ENCODE measurements at places on chromosomes 2 and 18.

GRCh38 chr2:222595581-222595980, 60.3 kb downstream of the FARSB start:
- no peak for DNase-seq

DNA sequence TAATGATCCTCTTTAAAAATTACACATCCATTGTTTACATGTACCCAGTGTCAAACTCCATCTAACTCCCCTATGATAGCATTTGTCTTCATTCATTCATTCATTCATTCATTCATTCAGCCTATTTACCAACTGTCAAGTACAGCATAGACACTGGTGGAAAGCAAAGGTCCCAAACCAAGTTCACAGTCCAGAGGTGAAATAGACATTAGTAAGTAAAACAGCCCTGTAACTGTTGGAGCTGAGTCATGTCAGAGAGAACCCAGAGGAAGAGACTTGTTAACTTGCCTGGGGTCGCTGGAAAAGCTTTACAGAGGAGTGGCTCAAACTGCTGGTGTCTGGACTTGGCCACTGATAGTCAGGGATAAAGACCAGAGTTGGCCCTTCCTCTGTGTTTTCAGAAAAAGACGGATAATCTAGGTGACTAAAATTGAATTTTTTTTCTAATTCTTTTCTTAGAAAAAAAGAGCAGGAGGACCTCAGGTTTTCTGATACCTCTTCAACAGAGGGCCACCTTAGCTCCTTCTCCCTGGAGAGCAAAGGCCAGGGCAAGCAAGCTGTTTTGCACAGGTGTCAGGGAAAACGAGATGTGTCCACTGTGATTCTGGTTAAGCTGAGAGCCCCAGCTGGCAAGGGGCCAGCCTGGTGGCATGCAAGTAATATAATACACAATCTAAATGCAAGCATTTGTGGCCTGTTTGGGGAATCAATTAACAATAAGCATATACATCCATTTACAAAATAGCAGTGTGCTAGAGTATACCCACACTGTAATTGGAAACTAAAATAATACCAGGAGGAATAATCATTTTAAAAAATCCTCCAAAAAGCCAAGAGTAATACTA, 96.7 kb upstream of the SLC14A2 start:
- DNase-seq = no peak

DNA sequence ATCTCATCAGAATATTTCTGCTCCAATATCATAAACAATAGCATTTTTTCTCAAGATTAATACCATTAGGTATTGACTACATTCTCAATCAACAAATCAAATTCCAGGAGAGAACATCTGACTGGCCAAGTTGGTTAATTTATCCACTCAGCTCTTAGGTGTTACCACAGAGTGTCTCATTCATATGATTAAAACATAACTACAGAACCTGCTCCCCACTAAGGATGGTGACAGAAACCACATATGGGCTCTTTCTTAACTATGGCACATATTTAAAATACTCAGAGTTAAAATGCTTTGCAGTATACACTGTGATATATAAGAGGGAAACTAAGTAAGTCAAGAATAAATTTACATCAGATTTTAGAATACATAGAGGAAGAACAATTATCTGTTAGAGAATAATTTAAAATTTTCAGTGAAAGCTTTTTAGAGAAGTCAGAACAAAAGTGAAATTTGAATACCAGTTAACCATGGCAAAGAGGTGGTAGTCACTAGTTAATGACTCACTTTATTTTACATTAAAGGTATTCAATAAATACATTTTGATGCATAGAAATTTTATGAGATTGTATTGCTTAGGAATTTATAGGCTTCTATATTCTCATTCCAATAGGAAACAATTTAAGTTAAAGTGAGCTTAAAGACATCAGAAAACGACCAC, 1120.8 kb upstream of the TMEFF2 start:
- no peak for DNase-seq

DNA sequence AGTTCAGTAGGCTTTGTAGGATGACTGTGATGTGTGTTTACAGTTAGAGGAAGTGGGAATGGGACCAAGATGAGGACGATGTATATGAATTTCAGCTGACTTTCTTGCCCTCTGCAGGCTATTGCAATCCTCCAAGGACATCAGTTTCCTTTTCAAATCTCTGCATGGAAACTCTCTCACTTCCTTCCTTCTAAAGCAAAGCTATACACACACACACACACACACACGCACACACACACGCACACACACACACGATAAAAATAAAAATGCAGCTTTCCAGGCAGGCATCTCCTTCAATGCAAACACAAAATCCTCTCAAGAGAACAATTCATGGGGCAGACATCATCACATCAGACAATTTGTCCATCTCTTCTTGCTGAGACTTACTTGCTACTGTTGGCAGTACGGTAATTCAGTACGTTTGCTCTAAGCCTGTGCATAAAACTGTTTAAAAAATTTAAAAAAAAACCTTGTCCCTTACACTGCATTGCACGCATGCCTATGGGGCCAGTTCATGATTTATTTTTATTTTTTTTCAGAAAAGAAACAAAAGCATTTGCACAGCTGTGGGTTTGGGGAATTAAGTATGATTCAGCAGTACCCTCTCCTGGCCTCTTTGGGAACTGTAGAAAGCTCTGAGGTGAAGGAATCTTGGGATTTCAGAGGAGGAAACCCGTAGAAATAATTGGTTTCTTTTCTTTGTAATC, 27.1 kb upstream of the ICOS start:
- peak; percentile 59 for DNase-seq

DNA sequence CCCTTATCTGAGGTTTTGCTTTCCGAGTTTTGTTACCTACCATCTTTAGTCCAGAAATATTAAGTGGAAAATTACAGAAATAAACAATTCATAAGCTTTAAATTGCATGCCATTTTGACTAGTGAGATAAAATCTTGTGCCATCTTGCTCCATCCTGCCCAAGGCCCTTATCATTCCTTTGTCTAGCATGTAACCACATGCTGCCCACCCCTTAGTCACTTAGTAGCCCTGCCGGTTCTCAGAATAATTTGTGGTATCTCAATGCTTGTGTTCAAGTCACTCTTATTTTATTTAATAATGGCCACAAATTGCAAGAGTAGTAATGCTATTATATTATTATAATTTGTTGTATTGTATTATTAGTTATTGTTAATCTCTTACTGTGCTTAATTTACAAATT, 36.8 kb upstream of the VPS54 start:
- DNase-seq = no peak

- DNase-seq = no peak
These were observed 6.7 kb upstream of the ATG16L1 start for GRCh38 chr2:233244818-233245217.

DNA sequence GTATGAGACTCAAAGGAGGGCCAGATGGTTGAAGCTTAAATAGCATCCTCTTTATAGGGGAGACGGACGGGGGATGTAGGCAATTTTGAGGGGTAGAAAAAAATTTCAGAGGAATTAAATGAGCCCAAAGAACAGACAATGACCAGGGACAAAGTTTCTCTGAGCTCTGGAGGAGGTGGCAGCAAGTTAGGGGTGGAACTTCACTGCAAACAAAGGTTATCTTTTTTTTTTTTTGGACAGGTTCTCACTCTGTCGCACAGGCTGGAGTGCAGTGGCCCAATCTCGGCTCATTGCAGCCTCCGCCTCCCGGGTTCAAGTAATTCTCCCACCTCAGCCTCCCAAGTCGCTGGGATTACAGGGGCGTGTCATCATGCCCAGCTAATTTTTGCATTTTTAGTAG, 195.6 kb downstream of the PDE11A start:
- DNase-seq = no peak

GRCh38 chr2:19542796-19543662, 184.6 kb upstream of the OSR1 start:
- DNase-seq = no peak

DNA sequence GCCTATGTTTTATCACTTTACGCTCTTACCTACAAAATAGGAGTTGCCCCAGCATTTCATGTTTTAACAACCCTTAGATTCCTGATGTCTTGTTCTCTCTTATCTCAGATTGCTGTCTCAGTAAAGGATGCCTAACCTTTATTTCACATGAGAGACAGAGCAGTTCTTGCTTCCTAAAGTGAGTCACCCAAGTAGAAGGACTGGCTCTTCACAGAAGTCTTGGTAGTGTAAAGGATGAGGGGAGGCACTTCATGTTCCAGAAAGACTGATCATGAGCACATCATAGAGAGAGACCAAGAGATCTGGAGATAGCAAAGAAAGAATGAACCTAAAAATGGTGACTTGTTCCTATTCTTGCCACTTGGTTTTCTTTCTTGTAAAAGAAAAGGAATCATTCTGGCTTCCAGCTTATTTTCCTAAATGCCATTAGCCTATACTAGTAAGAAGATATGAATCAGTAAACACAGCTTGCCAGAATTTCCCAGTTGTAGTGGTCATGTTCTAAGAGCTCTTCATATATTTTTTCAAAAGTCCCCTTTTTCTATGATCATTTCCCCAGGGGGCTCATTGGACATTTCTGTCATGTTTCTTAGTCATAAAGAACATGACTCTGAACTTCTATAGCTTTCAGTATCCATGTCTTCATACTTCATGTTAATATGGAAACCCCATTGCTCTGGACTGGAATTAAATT, 54.9 kb downstream of the MAPRE2 start:
- DNase-seq = no peak

DNA sequence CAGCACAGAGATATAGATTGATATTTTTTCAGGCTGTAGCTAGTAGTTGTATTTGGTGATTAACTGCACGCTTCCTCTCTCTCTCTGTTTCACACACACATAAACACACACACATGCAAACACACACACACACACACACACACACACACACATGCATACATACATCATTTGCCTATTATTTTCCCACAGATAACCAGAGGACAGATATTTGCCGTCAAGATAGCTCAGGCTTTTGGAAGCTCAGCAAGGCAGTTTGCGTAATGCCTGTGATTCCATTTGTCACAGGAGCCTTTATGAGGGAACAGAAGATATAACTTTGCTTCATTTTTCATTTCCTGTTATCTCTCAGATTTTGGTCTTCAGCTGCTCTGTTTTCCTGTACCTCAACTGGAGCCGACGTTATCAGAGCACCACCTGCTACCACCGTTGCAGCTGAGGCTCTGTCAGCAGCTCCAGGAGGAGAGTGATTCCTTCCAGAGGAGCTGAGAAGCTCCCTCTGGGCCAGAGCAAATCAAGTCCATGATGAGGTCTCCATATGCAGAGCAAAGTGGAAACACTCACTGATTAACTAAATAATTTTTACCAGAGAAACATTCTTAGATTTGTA, 341.9 kb upstream of the PIK3C3 start:
- DNase-seq = no peak

GRCh38 chr2:31197669-31198068, 19.6 kb downstream of the CAPN14 start:
- no peak for DNase-seq

DNA sequence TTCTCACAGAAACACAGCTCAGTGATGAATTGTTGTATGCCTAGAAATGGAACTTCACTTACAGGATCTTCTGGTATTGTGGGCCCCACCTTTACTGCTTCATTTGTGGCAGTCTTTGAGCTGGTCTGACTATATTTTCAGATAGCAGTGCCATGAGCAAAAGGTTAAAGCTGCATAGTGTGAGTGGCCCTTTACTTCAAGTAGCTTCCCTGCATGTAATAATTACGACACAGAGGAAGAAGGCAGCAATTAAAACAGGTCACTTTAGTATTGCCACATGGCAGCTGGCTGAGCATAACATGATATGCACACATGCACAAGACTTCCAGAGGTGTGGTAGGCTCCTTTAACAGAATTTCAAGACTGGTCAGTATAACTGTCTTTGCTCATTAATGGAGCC, 426.3 kb upstream of the ZEB2 start:
- no peak for DNase-seq

GRCh38 chr2:142020368-142020767, 110.4 kb downstream of the LRP1B start:
- no peak for DNase-seq

DNA sequence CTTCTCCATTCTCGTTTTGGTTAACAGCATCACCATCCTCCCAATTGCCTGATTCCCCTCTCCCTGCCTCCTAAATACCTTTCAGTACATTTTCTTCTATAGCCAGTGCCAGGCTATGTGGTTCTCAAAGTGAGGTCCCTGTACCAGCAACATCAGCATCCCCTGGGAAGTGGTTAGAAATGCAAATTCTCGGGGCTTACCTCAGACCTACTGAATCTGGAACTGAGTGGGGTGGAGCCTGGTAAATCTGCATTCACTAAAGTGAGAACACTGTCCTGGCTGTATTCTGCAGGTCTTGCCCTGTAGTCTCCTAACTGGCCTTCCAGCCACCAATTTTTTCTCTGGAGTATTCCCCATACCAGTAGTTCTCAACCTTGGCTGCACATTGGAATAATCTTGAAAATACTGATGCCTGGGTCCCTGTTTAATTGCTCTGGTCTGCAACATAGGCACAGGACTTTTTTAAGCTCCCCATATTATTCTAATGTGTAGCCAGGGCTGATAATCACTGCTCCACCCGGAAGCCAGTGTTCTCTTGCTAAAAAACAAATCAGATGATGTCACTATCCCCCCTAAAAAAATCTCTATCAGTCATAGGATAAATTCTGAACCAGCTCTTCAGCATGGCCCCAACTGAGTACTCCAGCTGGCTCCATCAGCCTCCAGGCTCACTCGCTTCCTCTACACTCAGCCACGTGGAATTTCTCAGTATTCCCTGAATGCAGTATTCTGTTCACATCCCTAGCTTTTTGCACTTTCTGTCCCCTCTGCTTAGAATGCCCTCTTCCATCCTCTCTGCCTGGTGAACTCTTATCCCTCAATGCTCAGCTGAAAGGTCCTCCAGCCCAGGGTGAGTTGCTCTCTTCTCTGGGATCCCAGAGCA, 98.4 kb downstream of the CDK15 start:
- DNase-seq = no peak

DNA sequence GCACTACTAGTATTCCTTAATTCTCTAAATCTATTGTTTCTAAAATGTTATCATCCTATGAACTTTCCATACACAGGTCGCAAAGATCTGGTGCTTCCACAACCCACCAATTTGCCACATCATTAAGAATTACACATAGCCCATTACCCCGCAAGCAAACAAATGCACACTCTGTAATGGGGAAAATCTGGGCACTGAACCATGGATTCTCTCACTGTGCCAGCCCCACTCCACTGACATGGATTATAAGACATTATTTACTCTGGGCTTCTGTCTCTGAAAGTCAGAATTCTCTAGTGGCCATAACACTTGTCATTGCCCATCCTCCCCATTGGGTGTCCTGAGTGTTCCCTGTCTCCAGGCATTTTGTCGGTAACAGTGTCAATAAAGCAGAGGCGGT, 537.1 kb downstream of the EPHA4 start:
- DNase-seq = no peak

- DNase-seq = no peak
These were observed 42.7 kb downstream of the SMAD4 start for GRCh38 chr18:51072586-51073313.

DNA sequence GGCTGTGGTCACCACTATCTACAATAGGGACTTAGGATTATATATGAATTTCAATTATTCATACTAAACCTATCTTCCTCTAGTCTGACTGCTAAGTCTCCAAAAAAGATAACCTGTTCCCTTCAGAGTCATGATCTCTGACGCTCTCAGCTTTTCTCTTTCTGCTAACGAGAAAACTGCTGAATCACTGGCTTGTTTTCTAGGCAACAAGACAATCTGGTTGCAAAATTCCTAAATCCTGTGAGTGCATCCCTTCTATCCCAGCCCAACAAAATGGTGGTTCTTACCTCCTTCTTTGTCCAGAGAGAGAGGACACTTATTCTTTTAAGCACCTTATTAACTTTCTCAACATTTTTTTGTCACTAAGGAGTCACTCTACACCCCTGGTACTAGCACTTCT, 312.3 kb upstream of the PKDCC start:
- no peak for DNase-seq
